ENCODE measurements at places on chromosomes 5 and 9.

DNA sequence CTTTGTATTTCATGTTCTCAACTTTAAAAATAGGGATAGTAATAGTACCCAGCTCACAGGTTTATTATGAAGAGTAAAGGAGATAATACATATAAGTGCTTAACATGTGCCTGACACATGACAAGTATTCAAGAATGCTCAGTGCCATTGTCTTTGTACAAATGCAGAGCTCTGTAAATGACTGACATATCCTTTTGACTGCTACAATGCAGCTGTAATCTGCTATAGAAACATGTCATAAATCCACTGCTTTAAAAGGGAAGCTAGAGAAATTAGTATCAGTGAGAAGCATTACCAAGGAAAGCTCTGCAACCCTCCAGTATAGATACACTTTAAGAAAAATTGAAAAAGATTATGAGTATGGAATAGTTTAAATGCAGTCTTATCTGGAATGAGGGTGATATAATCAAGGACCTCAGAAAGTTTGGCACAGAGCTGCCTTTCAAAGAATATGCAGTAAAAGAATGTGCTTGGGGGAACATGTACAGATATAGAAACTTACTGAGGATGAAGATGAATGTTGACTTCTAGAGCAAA, 17.9 kb downstream of the ERAP1 start:
- DNase-seq, result no peak

- no peak for DNase-seq
Measured at GRCh38 chr5:142769251-142769792, 855 bp upstream of the ARHGAP26 start.

DNA sequence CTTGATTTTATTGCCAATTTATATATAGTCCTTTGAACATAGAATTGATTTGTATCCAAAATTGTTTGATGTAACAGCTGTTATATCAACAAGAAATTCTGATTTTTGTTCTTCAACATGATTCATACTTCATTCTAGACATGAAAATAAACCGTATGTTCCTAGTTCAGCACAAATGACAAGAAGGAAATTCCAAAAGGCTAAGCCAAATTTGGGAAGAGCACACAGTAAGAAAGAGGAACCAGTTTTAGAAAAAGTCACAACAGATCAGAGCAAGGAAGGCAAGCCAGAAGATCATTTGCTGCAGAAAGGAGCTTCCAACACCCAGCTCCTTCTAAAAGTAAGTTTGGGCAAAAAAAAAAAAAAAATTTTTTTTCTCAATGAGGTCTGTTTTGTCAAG, 65.0 kb upstream of the MCCC2 start:
- no peak for DNase-seq

DNA sequence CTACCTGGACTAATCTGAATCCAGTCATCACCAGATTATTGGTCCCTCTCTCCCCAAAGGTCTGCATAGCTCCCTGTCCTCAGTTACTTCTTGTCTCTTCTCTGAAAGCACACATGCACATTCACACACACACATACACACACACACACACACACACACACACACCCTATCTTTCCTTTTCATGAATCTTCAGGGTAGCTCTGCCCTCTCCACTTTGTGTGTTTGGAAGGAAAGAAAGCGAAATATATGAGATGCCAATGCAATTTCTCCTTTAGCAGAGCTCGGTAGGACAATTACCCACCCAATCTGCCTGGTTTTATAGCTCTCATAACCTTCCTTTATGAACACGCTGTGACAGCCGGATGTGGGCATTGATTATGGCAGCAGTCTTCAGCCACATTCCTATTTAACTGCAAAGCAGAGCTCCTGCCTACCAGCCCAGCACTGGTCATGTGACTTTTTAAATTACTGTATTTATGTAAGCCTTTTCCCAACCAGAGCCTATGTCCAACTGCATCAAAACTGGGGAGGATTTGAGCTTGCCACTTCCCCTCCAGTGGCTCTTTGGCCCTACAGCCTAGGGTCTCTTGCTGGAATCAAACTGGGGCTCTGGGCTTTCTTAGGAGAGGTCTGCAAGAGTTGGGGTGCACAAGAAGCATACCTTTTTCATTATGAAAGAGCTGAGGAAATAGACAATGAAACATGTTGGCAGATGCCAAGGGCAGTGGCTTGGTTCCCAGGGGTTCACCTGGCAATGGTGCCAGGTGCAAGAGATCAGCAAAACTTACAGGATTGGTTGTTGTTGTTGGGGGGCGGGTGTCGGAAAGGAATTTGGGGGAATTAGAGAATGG, 20.8 kb upstream of the MATR3 start:
- no peak for DNase-seq

GRCh38 chr5:142782976-142783530, 12.9 kb downstream of the ARHGAP26 start:
- no peak for DNase-seq

- DNase-seq, result no peak
Measured at GRCh38 chr9:89654025-89654662, 49.3 kb downstream of the GADD45G start.

GRCh38 chr5:82986404-82986803, 90.8 kb downstream of the TMEM167A start:
- DNase-seq, result no peak

DNA sequence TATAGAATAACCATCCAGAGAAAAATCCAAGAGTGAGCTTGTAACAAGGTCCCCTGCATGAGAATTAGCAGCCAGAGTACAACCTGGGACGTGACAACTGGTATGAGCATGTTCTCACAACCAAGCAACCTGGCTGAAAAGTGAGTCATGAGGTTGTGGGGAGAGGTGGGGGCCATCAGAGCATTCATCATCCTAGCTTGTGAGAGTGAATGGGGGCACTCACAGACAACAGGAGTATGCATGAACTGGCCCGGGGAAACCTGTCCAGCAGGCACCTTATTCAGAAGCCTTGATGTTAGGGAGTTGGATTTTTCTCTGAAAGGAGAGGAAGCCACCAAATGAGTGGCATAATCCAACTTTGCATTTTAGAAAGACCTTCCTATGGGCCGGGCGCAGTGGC, 113.0 kb downstream of the FRMD3 start:
- DNase-seq, result no peak

DNA sequence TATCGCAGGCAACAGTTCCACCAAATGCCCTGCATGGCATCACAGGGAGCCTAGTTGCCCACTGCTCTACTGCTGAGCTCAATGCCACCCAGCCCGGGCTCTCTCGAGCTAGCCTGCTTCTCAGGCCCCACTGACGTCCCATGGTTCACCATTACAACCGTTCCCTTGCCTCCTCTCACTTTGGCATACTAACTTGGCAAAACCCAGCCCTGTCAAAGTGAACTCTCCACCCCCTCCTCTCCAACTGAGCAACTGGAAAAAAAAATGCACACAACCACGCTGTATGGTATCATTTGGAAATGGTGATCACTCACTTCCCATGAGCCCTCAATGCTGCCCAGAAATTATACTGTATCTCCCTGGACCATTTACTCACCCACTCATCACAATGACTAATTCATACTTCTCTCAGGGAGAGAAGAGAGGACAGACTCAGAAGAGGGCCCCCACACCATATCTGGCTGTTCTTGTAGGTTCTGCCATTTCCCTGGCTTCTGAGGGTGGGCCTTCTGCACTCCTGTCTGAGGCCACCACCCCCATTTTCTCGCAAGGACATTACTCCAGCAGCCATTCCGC, 51.4 kb upstream of the RARS1 start:
- DNase-seq, result no peak

GRCh38 chr9:86041311-86041741, 58.0 kb downstream of the GOLM1 start:
- DNase-seq, result no peak

DNA sequence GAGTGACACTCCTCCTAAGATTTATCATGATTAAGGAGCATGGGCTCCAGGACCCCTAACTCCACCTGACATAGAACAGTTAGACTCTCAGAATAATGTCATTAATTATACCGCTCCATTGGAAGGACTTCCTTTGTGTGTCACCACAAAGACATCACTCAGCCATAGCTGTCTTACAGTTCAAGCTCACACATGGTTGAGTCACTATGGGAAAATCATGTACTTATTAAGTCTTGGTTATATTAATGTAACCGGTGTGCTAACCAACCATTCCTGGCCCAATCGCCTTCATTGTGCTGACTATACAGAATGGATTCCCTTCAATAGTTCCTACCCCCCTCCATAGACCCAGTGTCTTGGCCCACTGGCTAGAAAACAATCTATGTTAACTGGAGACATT, 10.9 kb upstream of the MCCC2 start:
- DNase-seq, result no peak

DNA sequence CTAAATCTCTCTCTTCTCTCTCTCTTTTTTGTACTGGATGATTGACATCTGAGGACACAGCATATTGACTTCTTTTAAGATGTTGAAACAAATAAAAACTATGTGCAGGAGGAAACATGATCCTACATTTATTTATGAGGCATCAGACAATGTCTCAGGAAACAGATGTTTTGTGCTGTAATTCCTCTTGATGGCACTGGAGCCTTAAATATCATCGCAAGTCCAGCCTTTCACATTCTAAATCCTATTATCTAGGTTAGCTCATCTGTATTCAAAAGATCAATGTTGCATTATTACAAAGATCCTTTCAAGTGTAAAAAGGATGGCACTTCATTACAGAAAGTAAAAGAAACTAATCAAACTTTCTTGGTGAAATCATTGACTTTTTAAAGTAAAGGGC, 63.9 kb downstream of the MAT2B start:
- DNase-seq, result peak; percentile 22

DNA sequence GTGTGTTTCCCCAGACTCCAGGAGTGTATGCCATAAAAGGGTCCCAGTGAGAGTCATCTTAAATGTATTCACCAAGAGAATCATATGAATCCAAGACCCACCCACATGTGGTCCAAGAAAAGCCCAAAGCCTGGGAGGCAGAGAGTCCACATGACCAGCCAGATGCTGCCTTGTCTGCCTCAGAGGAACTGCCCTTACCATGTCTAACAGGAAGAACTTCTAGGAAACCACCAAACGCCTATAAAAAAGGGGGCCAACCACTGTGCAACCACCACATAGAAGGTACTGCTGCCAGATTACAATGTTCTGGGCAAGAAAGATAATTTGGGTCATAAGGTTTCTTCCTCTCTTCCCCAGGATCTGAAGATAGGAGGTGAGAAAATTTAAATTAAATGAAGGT, 129.8 kb upstream of the SLC24A2 start:
- no peak for DNase-seq

- DNase-seq, result no peak
Measured at GRCh38 chr5:124043456-124043855, 531.5 kb downstream of the CSNK1G3 start.

GRCh38 chr9:82206946-82207345, 218.4 kb downstream of the SPATA31D1 start:
- DNase-seq, result no peak

DNA sequence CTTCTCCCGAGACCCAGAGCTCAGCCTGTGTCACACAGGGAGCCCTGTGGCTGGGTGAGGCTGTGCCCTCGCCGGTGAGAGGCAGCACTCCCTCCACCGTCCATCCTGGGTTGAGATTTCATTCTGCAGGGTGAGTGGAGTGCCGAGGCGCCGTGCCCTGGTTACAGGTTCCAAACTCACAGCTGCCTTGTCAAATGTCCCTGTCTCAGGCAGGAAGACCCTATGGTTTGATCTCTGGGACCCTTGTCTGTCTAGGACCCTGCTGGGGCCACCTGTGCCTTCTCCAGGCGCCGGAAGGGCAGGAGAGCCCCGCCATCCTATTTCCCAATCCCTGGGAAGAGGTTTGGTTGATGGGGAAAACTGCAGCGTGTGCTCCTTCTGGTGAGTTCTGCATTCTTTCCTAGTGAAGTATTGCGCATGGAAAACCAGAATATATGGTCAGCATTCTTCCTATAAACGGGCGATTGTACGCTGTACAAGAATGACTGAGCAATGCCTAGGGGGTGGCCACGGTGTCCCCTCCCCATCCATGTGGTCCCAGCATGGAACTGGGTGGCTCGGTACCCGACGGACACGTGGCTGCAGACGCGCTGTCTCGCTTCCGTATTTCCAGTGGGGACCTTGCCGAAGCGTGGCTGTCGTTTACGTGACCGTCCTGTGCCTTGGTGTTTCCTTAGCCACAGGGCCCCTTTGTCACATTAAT, 95.9 kb upstream of the COL5A1 start:
- DNase-seq, result no peak

DNA sequence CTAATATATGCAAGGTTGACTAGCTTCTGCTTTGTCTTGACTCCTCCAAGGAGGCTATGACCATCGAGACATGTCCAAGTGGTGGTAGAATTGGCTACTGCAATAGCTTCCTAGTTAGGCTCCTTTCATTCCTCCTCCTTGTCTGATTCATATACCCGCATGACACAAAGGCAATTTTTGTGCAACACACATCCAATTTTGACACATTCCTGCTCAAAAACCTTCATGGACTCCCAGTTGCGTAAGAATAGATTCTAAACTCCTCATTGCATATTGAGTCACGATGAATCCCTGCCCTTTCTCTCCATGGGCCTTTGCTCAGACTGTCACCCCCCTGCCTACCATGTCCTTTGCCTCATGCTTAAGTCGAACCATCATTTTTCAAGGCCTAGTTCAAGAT, 344.5 kb downstream of the ACTL7B start:
- DNase-seq, result no peak

GRCh38 chr5:176985516-176985915, 21.1 kb downstream of the UIMC1 start:
- no peak for DNase-seq

DNA sequence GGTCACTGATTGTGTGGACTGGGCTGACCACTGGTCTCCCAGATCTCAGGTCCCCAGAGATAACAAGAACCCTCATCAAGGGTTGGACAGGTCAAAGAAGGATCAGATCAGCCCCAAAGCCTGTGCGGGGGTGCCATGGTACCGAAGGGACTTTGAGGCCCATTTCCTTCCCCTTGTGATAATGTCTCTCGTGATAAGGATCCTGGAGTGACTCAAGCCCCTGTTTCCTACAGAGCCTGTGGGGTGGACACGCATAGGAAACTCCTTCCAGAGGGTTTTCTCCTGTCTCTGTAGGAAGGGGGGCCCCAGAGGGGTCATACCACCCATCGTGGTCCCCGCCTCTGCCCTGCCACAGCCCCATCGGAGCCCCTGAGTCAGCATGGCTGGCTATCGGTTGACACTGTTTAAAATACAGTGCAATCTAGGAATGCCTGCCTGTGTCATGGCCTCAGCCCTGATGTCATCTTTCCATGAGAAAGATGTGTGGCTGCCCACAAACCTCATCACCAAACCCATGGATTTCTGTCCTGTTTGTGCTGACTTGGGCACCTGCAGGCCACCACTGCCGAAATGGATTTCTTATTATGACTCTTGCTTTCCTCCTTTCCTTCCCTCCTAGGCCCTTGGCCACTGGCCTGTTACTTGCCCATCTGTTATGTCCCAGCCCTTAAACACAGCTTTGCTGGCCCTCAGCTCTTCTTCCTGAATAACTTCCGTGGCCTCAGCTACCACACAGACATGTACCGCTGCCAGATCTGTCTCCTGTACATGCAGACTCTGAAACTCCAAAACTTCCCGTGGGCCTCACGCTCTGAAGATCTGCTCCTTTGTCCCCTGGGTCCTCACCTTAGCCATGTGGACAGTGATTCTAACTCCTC, 2.9 kb upstream of the CSF2 start:
- no peak for DNase-seq
